NCI-H187 (cell line): ENCODE measurements at places on chromosomes 16 and 17.

DNA sequence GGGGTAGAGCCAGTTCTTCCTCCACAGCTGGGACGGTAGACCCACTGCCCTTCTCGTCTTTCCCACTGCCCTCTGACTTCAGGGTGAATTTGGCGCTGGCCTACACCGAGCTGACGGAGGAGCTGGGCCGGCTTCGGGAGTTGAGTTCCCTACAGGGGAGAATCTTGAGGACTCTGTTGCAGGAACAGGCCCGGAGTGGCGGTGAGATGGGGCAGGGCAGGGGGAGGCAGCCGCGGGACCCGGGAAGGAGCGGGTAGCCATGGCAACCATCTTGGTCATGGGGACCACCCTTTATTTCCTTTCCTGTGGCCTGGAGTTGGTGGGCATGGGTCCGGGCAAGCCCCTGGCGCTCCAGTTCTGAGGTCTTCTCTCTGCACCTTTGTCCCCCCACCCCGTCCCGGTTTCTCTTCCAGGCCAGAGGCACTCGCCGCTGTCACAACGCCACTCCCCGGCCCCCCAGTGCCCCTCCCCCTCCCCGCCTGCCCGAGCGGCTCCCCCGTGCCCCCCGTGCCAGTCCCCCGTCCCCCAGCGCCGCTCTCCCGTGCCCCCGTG, 14.4 kb downstream of the TBKBP1 start:
- no peak for DNase-seq

DNA sequence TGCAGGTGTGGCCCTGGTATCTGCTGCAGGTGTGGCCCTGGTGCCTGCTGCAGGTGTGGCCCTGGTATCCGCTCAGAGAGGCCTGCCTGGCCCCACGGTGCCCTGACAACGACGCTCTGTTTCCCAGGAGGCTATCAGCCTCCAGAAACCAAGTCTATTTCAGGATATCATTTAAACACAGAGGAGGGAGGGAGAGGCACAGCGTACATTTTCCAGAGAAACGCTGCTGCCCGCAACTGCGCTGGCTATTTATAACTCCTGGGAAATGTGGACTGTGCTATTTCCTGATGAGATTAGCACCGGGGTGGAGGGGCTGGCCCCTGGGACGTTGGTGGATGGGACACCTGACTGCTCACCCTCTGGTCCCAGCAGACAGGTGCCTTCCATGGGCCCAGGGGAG, 22.5 kb downstream of the TIMM22 start:
- DNase-seq = no peak

DNA sequence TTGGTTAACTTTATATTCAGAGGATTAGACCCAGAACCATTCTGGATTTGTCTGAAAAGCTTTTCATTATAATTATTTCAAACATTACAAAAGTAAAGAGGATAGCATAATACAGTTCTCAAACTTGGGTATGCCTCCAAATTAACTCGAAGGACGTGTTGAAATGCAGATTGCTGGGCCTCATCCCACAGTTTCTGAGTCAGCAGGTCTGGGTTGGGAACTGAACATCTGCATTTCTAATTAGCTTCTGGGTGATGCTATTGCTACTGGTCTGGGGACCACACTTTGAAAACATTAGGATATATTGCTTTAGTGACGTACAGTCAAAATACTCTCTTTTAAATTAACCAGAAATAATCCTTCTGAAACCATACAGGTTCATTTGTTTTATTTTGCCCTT, 10.0 kb downstream of the TPPP3 start:
- no peak for DNase-seq

DNA sequence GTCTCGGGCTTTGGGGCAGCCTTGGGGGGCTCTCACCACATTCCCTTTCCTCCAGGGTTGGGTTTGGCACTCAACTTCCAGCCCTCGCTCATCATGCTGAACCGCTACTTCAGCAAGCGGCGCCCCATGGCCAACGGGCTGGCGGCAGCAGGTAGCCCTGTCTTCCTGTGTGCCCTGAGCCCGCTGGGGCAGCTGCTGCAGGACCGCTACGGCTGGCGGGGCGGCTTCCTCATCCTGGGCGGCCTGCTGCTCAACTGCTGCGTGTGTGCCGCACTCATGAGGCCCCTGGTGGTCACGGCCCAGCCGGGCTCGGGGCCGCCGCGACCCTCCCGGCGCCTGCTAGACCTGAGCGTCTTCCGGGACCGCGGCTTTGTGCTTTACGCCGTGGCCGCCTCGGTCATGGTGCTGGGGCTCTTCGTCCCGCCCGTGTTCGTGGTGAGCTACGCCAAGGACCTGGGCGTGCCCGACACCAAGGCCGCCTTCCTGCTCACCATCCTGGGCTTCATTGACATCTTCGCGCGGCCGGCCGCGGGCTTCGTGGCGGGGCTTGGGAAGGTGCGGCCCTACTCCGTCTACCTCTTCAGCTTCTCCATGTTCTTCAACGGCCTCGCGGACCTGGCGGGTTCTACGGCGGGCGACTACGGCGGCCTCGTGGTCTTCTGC, 8.4 kb downstream of the SLC16A3 start:
- DNase-seq = no peak

GRCh38 chr16:86364653-86365380, 145.5 kb upstream of the FOXF1 start:
- DNase-seq = no peak
